CD4-positive, alpha-beta T cell treated with Interleukin-6 at 100 ng/mL for 8 hours (primary cell): ENCODE measurements at places on chromosomes 7 and 10.
A peak's percentile ranks its signal among the peaks of the same experiment; 100 is the strongest.

- no peak for DNase-seq
These were observed 25.1 kb downstream of the PWWP2B start for GRCh38 chr10:132421847-132422751.

DNA sequence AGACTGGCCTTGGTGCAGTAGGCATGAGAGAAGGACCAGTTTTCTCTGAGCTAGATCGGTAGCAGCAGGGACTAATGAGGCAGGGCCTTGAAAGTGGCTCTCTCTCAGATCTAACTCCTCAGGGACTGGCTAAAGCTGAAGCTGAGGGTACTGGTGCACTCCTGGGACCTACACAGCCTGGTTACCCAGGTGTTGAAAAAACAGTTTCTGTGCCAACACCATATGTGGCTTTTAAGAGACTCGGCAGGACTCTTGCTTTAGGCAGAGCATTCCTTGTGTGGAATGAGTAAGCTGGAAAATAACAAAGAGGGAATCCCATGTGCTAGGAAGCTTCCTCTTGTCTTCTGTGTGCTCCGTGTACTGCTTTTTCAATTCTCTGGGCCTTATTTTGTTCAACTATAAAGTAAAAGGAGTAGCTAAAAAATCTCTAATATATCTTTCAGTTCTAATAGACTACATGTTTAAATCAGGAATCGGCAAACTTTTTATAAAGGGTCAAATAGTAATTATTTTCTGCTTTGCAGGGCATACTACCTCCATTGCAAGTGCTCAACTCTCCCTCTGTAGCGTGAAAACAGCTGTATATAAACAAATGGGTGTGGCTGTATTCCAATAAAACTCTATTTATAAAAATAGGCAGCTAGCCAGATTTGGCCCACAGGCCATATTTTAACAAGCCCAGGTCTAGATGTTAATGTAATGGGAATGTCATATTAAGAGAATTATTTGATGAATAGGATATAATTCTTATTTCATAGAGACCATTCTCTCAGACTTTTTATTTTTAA is 186.1 kb upstream of the KAT6B start:
- no peak for DNase-seq

DNA sequence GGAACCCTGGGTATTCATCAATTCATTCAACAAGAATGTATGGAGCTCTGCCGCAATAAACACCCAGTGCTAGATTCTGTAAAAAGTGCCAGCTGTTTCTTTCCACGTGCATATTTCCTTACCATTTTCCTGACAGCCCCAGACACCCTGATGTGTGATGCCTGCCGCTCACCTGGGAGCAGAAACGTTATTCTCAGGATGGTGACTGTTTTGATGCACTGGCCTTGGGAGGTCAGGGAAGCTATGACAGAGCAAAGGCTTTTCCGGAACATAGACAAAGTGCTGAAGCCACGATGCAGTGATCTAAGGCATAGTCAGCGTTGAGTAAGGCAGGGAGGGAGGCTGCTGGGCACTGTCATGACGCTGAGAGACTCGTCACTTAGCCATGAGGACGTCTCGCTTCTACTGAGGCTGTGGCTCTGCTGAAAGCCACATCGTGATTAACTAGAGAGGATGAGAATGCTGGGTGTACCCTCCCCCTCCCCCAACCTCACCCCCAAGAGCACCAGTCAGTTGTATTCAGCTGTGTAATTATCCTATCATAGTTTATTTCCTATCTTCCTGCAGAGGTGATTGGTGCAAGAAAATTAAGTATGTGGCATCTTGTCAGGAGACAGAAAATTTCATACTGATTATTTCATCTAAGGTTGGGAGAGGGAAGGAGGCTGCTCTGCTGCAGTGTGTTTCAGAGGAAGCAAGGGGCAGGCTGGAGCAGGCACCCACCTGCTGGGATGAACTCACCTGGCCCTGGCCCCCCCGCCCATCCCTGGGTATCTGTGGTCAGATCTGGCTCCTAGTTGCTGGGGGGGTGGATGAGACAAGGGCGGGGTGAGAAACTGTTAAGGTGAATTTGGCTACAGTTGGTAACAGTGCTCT is 48.8 kb upstream of the SMNDC1 start:
- peak; percentile 30 for DNase-seq

- no peak for DNase-seq
These were observed 87.0 kb downstream of the LARP4B start for GRCh38 chr10:844552-844951.

DNA sequence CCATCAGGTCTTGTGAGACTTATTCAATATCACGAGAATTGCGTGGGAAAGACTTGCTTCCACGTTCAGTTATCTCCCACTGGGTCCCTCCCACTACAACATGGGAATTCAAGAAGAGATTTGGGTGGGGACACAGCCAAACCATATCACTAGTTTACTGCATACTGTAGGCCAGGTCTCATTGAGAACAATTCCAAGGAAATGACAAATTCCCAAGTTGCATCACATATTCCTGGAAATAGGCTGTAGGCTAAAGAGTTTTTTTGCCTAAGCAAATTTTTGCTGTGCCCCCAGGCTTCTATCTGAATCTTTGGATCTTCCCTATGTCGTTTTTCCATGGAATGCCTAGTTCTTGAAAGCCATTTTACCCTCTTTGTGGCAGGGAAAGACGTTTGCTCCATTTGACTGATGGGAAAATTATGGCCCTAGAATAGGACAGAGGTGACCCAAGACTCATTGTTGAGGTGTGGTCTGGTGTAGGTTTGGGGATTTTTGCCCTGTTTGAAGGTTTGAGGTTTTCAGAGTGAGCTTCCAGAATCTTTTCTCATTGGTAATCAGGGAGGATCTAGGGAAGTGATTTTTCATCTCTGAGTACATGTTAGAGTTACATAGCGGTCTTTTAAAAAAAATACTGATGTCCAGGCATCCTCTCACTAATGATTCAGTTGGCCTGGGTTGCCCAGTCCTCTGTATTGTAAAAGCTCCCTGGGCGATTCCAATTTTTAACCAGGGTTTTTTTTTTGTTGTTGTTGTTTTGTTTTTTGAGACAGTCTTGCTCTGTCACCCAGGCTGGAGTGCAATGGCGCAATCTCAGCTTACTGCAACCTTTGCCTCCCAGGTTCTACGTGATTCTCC is 44.4 kb downstream of the TACR2 start:
- no peak for DNase-seq

DNA sequence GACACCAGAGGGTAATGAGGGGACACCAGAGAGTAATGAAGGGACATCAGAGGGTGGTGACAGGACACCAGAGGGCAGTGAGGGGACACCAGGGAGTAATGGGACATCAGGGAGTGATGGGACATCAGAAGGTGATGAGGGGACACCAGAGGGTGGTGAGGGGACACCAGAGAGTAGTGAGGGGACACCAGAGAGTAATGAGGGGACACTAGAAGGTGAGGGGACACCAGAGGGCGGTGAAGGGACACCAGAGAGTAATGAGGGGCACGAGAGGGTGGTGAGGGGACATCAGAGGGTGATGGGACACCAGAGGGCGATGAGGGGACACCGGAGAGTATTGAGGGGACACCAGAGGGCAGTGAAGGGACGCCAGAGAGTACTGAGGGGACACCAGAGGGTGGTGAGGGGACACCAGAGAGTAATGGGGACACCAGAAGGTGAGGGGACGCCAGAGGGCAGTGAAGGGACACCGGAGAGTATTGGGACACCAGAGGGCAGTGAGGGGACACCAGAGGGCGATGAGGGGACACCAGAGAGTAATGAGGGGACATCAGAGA is 10.6 kb downstream of the NACAD start:
- DNase-seq, result no peak

- no peak for DNase-seq
These were observed 107.3 kb downstream of the NKX6-2 start for GRCh38 chr10:132678436-132679216.

GRCh38 chr10:52226197-52226847 is 87.8 kb upstream of the DKK1 start:
- no peak for DNase-seq

DNA sequence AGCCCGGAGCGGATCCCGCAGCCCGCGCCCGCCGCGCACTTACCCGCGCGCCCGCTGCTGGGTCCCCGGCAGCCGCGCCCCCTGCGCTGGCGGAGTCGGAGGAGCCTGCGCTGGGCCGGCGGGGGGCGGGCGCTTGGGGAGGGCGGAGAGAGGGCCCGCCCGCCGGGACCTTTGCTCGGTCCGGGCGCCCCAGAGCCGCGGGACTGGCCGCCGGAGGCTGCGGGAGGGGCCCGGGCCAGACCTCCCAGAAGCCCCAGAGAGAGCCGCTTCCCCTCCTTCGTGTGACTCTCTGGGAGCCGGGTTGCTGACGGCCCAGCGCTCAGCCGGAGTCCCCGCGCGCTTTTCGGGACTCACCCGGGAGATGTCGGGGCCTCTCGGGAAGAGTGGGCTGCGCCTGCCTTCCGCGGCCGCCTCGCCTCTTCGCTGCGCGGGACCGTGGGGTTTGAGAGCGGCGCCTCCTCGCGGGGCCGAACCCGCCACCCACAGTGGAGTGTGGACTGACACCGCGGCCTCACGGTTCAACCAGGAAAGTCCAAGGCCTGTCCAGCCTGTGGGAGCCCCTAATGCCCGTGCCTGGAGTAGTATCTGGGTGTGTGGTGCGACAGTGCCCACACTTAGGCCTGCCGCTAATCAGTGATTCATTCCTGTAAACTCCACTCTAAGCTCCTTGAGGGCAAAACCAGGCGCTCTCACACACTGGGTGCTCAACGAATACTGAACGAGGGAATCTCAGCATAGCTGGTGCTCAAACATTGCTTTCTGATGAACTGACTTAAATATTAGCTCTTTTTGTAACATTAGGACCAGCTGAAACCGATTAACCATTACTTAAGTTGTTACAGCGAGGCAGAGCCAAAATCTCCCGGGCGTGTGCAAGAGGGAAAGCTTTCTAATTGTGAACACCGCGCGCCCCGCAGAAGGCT is at the start of gene GSDME:
Gene GSDME, minus strand, starts transcription at position 112 of the 923 bp plus-strand sequence. CDS start 7,690 bp downstream, outside the sequence.
- DNase-seq, result no peak

GRCh38 chr7:44157116-44158080 is 16.3 kb upstream of the MYL7 start:
- no peak for DNase-seq

GRCh38 chr7:131797841-131798240 is 241.4 kb upstream of the PODXL start:
- no peak for DNase-seq

GRCh38 chr7:141071855-141072547 is 1.9 kb upstream of the TMEM178B start:
- DNase-seq, result no peak

DNA sequence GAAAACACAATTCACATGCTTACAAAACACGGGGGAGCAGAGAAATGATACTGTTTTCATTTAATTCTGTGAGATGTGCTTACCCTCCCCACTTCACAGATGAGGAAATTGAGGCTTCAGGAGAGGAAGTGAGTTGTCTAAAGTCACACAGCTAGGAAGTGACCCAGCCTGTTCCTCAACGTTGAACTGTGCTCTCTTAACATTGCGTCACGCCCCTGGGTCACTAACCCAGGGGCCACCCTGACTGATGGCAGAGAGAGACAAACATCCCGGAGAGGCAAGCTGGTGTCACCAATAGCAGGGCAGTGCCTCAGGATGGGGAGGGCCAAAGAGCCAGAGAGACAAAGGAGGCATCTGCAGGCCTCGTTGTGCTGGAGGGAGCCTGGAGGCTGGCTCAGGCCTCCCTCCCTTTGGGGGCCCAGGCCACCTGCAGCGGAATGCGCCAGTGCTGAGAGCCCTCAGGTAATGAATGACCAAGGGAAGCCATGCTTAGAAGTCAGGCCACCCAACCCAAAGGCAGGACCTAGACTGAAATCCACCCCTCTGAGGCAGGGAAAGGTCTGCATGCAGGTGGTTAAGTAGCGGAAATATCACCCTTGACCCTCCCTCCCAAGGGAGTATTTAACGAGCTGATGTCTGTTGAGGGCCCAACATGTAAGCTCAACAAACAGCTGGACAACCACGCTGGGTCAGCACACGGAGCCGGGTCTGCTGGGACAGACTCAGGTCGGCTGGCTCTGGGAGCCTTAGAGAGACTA is 81.3 kb downstream of the C10orf105 start:
- no peak for DNase-seq

DNA sequence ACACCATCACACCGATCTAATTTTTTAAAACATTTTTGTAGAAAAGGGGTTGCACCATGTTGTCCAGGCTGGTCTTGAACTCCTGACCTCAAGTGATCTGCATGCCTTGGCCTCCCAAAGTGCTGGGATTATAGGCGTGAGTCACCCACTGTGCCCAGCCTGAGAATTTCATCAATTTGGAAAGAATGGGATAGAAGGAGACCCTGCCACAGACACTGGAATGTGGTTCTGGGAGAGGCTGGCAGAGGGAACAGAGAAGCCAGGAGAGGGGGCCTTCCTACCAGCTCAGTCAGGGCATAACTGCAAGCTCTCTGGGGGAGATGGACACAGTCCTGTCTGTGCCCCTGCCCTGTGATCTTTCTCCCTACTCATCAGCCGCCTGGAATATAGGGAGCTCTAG is 42.1 kb upstream of the MKRN1 start:
- DNase-seq, result no peak

- DNase-seq, result no peak
These were observed 1.6 kb upstream of the PRF1 start for GRCh38 chr10:70604106-70604505.

DNA sequence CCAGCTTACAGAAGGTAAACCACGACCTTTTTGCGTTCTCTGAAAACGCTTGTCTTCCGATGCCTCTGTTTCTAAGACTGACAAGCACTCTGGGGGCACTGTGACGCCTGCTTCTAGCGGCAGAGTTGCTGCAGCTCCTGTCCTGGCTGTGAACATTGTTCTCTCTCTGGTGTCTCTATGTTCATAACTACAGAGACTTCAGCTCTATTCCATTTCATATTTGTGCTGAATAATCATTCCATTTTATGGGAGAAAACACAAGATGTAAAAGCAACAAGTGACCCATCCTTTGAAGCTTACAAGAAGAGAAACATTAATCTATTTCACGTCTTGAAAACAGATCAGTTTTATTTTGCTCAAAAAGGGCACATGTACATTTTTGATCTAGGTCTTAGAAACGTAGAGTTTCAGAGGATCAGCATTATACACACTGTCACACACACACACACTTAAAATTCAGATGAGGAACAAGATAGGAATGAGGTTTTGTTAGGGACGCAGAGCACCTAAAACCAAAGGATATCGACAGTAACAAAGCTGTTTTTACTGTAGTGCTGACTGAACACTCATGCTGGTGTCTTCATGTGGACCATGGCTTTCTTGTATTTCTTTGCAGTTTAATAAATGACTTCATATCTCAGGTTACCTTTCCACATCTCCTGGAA is 3.0 kb downstream of the IKZF1 start:
- peak; percentile 88 for DNase-seq
